ENCODE measurements at places on chromosomes 3 and 15.

DNA sequence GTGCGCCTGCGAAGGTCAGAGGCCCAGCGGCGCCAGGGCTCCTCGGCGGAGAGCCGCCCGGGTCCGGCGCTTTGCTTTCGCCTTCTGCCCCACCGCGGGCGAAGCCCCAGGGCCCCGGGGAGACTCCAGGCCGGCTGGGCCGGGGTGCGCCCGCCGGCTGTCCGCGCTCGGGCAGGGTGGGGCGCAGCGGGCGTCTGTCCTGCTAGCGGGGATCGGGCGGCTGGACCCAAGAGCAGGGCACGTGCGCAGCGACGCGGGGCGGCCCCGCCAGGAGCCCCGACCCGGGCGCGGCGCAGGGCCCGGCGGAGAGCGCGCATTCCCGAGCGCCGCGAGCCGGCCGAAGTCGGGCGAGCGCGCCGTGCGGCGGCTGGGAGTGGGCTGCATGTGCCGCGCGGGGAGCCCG, 569 bp upstream of the ALDH1A3 start:
- DNase-seq = no peak

- DNase-seq = no peak
Measured at GRCh38 chr3:183532620-183533411, 22.7 kb downstream of the KLHL6 start.

DNA sequence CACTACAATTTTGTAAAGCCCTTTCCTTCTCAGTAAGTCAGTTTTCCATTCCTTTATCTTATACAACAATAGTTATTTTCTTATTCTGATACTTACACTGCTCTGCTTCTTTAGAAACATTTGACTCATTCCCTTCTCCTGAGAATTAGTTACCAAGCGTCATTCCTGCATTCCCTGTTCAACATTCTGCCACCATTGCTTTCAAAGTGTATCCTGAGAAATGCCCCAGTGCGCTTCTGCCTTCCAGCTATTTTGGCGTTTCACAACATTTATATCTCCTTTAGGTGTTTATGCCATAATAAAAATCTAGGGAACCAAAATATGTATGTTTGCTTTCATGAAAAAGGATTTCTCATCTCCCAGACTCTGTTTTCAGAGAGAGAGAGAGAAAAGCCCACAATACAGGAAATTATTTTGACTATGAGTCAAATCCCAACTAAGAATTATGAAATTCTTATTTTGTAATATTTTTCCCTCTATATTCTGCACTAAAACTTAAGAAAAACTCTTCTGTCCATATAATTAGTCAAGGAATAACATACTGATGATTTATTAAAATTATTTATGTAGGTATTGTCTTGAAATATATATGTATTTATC, 118.2 kb upstream of the RAP2B start:
- no peak for DNase-seq

DNA sequence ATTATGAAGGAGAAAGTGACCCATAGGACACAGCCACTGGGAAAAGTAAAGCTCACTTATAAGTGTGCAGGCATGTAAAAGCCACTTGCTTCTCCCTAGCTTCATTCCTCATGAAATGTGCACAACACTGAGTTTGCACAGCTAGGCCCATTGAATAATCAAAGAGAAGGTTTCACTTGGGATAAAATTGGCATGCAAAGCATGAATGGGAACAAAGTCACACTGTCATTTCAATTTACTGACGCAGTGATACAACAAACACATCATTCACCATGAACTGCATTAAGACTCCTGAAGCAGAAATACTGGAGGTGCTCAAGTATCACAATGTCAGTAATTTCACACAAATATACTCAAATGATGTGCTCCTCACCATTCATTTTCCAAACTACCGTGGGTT, 61.1 kb downstream of the KCNMB2 start:
- no peak for DNase-seq

DNA sequence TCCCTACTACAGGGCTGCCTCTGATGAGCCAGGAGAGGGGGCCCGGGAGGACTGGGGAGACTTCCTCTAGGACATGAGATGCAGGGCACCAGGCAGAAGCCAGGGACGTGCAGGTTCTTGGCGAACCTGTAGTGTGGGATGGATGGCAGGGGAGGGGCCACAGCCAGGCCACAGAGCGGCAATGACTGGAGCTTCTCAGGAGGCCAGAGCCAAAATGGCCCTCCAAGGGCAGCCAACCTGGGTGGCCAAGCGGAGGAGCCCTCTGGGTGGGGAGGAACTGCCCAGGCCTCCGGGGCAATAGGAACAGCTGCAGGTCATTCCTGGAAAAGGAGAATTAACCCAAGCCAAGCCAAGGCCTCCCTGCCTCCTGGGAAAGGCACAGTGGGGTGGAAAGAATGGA, 224.5 kb downstream of the XXYLT1 start:
- DNase-seq = no peak

Data from NCI-H526 treated with DMSO at 0.1 percent for 48 hours (cell line).